Activated CD4-positive, alpha-beta T cell treated with anti-CD3 and anti-CD28 coated beads for 4 hours (primary cell): ENCODE measurements at places on chromosomes 13 and 19.

DNA sequence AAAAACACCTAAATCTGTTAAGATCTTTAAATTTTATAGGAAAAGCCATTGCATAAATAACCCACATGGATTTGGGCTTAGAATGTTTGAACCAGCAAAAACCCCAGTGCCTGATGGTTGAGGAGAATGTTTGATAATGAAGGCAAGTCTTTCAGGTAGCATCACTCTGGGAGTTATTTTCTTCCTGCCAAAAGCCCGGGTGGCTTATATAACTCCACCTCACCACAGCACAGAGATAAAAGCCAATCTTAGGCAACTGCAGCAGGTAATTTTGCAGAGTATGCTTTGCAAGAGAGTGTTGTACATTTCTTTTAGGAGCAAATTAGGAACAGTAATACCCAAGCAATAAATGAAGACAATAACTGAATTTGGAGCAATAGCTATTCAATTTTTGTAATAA lies 7.8 kb upstream of the WASF3 start:
- no peak for DNase-seq

DNA sequence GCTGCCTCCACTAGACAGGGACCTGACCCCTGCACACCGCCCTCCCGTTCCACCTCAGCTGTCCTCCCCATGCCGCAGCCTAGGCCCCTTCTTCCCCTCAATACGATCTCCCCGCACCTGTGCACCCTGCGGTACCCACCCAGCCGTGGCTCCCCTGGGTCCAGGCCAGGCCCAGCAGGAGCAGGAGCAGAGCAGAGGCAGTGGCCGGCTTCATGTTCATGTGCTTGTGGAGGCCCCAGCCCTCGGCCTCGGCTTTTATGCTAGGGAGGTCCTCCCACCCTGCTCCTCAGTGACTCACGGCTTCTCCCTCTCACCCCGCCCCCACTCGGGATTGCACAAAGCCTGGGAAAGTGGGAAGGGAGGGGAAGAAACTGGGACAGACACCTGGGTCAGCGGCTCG lies 11.4 kb upstream of the KRTDAP start:
- DNase-seq: no peak

DNA sequence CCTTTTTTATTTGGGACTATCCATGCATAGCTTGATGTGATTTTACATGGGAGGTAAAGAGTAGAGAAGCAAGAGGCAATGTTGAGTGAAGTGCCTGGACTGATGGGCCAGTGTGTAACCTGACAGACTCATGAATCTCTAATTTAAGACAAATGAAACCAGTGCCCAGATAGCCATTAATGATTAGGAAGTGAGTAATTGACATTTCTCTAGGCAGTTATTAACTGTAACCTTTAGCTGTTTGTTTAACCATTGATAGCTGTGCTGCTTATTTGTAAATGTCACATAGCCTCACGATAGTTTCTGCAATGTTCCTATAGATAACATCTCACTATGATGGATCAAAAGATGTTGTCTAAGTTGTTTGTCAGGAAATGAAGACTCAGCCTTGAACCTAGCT lies 1047.5 kb upstream of the SPRY2 start:
- DNase-seq: no peak

GRCh38 chr13:75153834-75154233 lies 328.1 kb downstream of the TBC1D4 start:
- DNase-seq: no peak

DNA sequence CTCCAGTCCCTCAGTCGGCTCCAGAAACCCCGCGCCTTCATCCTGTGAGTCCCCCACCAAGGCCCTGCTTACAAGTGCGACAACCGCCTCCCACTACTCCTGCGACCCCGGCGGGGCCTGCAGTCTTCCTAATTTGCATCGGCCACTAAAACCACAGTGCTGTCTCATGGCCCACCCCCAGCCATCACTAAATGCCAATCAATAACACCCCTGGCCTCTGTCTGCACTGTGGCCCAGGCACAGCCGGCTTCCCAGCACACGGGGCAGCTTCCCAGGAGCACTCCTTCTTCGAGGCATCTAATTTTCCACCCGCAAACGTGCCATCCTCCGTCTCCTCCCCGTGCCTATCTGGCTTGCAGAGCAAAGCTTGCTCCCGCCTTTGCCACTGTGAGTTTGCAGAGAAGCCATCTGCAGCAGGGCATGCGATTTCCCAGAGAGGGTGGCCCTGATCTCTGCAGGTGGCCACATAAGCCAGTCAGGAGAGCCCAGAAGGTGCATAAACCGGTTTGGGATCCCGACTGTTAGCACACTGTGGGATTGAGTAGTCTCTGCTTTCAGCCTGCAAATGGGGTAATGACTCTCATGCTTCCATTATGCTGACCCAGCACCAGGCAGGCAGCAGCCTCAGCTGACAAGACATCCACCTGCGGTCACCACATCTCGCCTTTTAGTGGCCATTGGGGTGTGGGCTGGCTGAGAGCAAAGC lies 34.0 kb upstream of the USE1 start:
- no peak for DNase-seq
